ENCODE measurements at places on chromosomes 5 and 9.

GRCh38 chr5:111932628-111933027, 175.6 kb upstream of the NREP start:
- DNase-seq: no peak

GRCh38 chr5:93805616-93806379, 64.4 kb upstream of the POU5F2 start:
- DNase-seq: no peak

GRCh38 chr9:79224672-79225433, 346.9 kb upstream of the TLE4 start:
- no peak for DNase-seq

- DNase-seq: no peak
These were observed 500.9 kb downstream of the EFNA5 start for GRCh38 chr5:107169867-107170266.

DNA sequence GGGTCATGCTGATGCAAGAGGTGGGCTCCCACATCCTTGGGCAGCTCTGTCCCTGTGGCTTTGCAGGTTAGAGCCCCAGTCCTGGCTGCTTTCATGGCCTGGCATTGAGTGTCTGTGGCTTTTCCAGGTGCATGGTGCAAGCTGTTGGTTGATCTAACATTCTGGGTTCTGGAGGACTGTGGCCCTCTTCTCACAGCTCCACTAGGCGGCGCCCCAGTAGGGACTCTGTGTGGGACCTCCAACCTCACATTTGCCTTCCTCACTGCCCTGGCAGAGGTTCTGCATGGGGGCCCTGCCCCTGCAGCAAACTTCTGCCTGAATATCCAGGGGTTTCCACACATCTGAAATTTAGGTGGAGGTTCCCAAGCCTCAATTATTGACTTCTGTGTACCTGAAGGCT, 150.1 kb downstream of the NNT start:
- DNase-seq: no peak

- no peak for DNase-seq
These were observed 198.8 kb downstream of the MARCHF11 start for GRCh38 chr5:15980835-15981234.
